Natural killer cell (primary cell): ENCODE measurements at places on chromosomes 2 and 18. TPM values are rescaled to one million over a fixed set of nuclear protein-coding genes. Genes with fewer than 3 reads are reported as not detected.

TCF4 gene
- 8.3 TPM for total RNA-seq

FZD7 gene
- 0.27 TPM for total RNA-seq

PAX8 gene
- 0.57 TPM for total RNA-seq

EPC2 gene
- 76.3 TPM for total RNA-seq

ADRA2B gene
- 1.3 TPM for total RNA-seq

CASP10 gene
- 67.4 TPM for total RNA-seq

ALLC gene
- not detected for total RNA-seq

FEV gene
- total RNA-seq: not detected

GALNT3 gene
- 42.9 TPM for total RNA-seq

MYO7B gene
- total RNA-seq: 0.14 TPM

DNER gene
- total RNA-seq: not detected

GRCh38 chr2:190467575-190468083 lies 59.5 kb downstream of the MFSD6 start:
- H3K4me3 ChIP-seq: no peak overlapping the region
- no peaks in the 10 kb centered on the region for H3K4me1 ChIP-seq
- no peaks in the 10 kb centered on the region for H3K27me3 ChIP-seq
- H3K36me3 ChIP-seq: no peaks in the 10 kb centered on the region
- H3K27ac ChIP-seq: no peak overlapping the region

- no peak for DNase-seq
- H3K4me3 ChIP-seq: no peak overlapping the region
- no peak overlapping the region for H3K27ac ChIP-seq
- no peaks in the 10 kb centered on the region for H3K27me3 ChIP-seq
- H3K36me3 ChIP-seq: no peaks in the 10 kb centered on the region
- H3K4me1 ChIP-seq: no peaks in the 10 kb centered on the region
Measured at GRCh38 chr2:23553561-23553960, 168.6 kb downstream of the KLHL29 start.

GRCh38 chr2:170056900-170057299 lies 121.0 kb upstream of the MYO3B start:
- H3K27ac ChIP-seq: no peak overlapping the region
- H3K27me3 ChIP-seq: no peaks in the 10 kb centered on the region
- no peaks in the 10 kb centered on the region for H3K4me1 ChIP-seq
- H3K4me3 ChIP-seq: no peak overlapping the region

DNA sequence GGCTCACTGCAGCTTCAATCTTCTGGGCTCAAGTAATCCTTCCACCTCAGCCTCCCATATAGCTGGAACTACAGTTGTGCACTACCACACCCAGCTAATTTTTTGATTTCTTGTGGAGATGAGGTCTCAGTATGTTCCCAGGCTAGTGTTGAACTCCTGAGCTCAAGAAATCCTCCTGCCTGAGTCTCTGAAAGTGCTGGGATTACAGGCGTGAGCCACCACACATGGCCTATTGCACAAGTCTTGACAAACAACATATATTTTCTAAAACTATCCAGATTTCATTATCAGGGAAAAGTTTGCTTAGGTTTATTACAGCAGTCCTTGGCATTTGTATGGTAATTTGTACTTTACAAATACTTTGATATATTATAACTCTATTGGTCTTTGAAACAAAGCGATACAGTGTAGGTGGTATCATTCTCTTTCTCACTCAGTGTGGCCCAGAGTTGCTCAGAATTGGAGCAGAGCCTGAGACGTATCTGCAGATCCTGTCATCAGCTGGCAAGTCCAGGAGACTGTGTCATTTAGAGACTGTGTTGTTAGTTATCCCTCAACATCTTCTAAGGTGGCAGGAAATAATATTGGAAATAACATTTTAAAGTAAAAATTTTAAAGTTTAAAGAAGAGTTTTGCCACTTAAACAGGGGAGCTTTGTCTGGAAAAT lies 41.4 kb downstream of the PDK1 start:
- no peak for DNase-seq
- no peaks in the 10 kb centered on the region for H3K27me3 ChIP-seq
- no peaks in the 10 kb centered on the region for H3K4me1 ChIP-seq
- no peak overlapping the region for H3K4me3 ChIP-seq

- no peaks in the 10 kb centered on the region for H3K27me3 ChIP-seq
- no peak overlapping the region for H3K4me3 ChIP-seq
Measured at GRCh38 chr2:44884677-44885076, 56.8 kb upstream of the SIX3 start.

DNA sequence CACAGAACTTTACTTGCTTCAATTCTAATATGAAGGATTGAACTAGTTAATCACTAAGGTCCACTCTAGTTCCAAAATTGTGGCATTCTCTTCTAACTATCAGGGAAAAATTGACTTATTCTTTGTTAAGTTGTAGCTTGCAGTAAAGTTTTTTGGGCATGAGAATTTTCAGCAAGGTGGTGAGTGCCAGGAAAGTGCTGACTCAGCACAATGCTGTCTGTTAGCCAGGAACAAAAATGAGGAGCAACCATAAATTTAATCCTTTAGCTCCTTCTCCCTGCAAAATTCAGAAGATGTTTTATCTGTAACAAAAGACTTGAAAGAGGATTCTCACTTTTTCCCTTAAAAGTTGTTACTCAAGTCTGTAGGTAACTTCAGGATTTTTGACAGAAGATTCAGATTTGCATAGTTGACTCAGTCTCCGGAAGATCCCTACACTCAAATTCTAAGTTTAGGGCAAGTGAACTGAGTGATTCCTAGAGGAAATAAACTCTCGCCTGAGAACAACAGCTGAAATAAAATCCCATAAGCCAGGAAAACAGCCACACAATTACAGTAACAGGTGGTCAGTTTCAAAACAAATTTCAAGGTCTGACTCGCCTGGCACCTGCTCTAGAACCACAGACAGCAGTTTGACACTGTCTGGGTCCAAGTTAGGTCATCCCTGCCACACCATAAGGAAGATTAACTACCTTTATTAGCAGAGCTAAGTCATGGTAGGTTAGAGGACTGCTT lies 20.2 kb upstream of the DARS1 start:
- no peak overlapping the region for H3K27ac ChIP-seq
- no peaks in the 10 kb centered on the region for H3K27me3 ChIP-seq
- peaks cover 26% of the 10 kb centered on the region for H3K4me1 ChIP-seq
- DNase-seq: no peak

DNA sequence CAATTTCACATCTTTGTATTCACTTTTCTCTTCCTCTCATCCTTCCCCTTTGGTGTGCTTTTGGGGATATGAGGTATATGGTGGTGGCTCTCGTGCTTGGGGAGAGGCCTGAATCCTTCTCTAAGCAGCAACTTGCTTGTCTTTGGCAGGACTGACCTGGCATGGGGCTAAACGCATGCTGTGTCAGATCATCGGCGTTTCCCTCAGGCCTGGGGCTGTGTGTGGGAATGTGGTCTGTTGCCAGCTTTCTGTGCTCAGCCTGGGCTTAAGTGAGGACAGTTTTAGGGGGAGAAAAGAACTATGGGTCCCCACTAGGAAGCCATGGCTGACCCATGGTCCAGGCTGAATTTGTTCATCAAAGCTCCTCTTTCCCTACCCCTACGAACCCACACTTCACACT lies 60.7 kb downstream of the TET3 start:
- DNase-seq: no peak
- no peak overlapping the region for H3K27ac ChIP-seq
- H3K36me3 ChIP-seq: peaks cover 16% of the 10 kb centered on the region
- H3K4me3 ChIP-seq: no peak overlapping the region

GRCh38 chr18:45748501-45748900 lies 24.5 kb downstream of the SLC14A1 start:
- H3K27ac ChIP-seq: no peak overlapping the region
- no peaks in the 10 kb centered on the region for H3K4me1 ChIP-seq
- H3K4me3 ChIP-seq: no peak overlapping the region
- DNase-seq: no peak
- no peaks in the 10 kb centered on the region for H3K36me3 ChIP-seq

- H3K27ac ChIP-seq: no peak overlapping the region
- no peak for DNase-seq
- no peak overlapping the region for H3K4me3 ChIP-seq
- no peaks in the 10 kb centered on the region for H3K4me1 ChIP-seq
- no peaks in the 10 kb centered on the region for H3K27me3 ChIP-seq
Measured at GRCh38 chr2:113351375-113352355, 72.9 kb upstream of the PAX8 start.

GRCh38 chr2:186522450-186522849 lies 36.4 kb downstream of the ZC3H15 start:
- no peak overlapping the region for H3K4me3 ChIP-seq
- H3K27ac ChIP-seq: no peak overlapping the region
- no peak for DNase-seq
- H3K4me1 ChIP-seq: no peaks in the 10 kb centered on the region
- H3K36me3 ChIP-seq: peaks cover 3% of the 10 kb centered on the region

DNA sequence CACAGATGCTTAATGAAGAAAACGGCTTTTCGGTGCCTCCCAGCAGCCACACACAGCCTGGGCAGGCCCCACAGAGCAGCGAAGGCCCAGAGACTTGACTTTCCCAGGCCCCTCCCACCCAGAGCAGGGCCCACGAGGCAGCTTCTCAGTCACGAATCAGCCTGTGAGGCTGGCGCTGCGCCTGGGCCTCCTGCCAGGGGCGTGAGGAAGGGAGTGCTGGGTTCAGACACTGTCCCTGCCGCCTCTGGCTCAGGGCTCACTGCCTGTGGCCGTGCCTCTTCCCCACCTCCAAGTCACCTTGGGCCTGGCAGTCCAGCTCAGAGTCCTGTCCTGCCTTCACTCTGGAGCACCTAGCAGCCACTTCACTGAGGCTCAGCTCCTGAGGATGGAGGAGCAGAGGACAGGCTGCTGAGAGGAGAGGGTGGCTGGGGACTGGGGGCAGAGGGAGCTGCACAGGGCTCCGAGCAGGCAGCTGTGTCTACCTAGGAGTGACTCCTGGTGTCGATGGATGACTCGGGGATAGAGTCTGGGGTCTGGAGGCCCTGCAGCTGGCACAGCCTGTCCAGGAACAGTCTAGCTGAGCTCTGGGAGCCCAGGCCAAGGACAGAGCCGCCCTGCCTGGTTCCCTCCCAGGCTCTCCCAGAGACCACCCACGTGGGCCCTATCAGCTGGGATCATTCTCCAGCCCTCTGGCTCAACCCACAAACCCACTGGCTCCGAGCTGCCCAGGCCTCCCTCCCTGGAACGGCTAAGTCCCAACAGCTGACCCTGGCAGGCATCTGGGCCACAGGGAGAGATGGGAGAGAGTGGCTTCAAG lies 36.4 kb upstream of the FOSL2 start:
- H3K27ac ChIP-seq: peak overlapping the region; percentile 29
- no peaks in the 10 kb centered on the region for H3K36me3 ChIP-seq
- H3K4me1 ChIP-seq: peaks cover 59% of the 10 kb centered on the region

GRCh38 chr18:22165603-22166068 lies 3.8 kb upstream of the GATA6 start:
- no peaks in the 10 kb centered on the region for H3K36me3 ChIP-seq
- H3K27ac ChIP-seq: no peak overlapping the region
- no peak for DNase-seq
- peaks cover 50% of the 10 kb centered on the region for H3K4me1 ChIP-seq
- no peak overlapping the region for H3K4me3 ChIP-seq

- no peaks in the 10 kb centered on the region for H3K36me3 ChIP-seq
- no peak overlapping the region for H3K27ac ChIP-seq
- no peak for DNase-seq
- no peaks in the 10 kb centered on the region for H3K4me1 ChIP-seq
- no peak overlapping the region for H3K4me3 ChIP-seq
Measured at GRCh38 chr2:204718607-204719006, 173.3 kb downstream of the PARD3B start.

DNA sequence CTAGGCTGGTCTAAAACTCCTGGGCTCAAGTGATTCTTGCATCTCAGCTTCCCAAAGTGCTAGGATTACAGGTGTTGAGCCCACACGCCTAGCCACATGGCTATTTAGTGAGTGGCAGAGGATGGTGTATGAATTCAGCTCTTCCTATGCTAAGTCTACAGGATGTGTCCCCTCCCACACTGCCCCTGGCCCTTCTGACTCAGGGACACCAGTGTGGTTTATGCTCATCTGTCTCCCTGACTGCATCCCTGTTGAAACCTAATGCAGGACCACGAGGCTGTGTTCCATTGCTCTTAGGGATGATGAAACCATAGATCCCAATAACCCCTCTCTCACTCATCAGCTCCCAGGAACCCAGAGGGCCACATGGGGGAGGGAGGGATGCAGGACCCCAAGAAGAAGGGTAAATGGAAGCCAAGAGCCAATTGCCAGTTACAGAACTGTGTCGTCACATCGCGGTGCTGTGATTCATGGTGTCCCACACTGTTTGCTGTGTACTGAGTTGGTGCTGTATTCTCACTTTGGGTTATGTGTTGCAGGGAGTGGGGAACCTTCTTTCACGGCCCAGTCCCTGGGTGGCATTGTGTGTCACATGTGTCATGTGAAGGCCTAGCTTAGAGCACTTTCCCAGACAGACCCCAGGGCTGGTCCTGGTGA lies 102.9 kb upstream of the HAAO start:
- no peak overlapping the region for H3K27ac ChIP-seq
- H3K27me3 ChIP-seq: no peaks in the 10 kb centered on the region
- no peak for DNase-seq
- H3K4me1 ChIP-seq: no peaks in the 10 kb centered on the region

- no peak overlapping the region for H3K27ac ChIP-seq
- H3K4me1 ChIP-seq: peaks cover 32% of the 10 kb centered on the region
- DNase-seq: no peak
- no peaks in the 10 kb centered on the region for H3K27me3 ChIP-seq
- no peak overlapping the region for H3K4me3 ChIP-seq
Measured at GRCh38 chr2:241885291-241885945, 15.9 kb downstream of the RTP5 start.

- no peak for DNase-seq
- no peaks in the 10 kb centered on the region for H3K4me1 ChIP-seq
- no peaks in the 10 kb centered on the region for H3K36me3 ChIP-seq
- H3K27ac ChIP-seq: no peak overlapping the region
- H3K4me3 ChIP-seq: no peak overlapping the region
- no peaks in the 10 kb centered on the region for H3K27me3 ChIP-seq
Measured at GRCh38 chr18:69998523-69998987, 50.9 kb upstream of the CD226 start.

DNA sequence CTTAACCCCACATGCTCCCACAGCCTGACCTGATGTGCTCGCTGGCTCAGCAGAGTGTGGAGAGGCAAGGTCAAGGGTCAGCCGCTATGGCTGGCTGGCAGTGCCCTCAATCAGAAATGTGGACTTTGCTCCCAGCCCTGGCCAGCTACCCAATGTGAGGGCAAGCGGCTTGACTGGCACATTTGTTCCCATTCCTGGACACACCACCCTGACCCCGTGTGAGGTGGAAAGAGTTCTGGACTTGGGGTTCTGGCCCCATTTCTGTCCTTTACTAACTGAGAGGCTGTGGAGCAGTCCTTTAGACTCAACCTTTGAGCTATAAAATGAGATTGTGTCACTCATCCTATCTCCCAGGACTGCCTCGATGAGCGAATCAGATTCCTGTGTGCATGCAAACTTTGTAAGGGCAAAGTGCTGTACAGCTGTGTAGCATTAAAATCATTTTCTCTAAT lies 9.1 kb downstream of the THNSL2 start:
- H3K36me3 ChIP-seq: no peaks in the 10 kb centered on the region
- no peaks in the 10 kb centered on the region for H3K27me3 ChIP-seq
- H3K27ac ChIP-seq: no peak overlapping the region
- no peaks in the 10 kb centered on the region for H3K4me1 ChIP-seq

GRCh38 chr2:147068071-147068470 lies 776.8 kb upstream of the ACVR2A start:
- no peak overlapping the region for H3K27ac ChIP-seq
- H3K4me1 ChIP-seq: no peaks in the 10 kb centered on the region
- DNase-seq: no peak
- H3K36me3 ChIP-seq: no peaks in the 10 kb centered on the region
- H3K4me3 ChIP-seq: no peak overlapping the region
- H3K27me3 ChIP-seq: no peaks in the 10 kb centered on the region
